ENCODE measurements at places on chromosomes 7 and 10.

DNA sequence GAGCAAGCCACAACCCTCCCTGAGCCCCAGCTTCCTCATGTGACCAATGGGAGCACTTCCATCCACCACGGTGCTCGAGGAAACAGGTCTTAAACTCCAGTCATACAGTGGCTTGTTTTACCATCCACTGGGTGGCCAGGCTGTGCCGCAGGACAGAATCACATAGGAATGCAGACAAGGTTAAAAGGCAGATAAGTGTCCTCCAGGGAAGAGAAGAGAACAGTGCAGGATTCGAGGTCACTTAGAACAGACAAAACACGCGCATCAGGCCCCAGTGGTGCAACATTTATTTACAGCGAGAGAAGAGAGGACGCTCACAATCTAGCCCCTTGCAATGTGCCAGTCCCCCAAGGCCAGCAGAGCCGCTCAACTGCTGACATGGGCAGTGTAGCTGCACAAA, 92.8 kb downstream of the TMEM130 start:
- DNase-seq, result no peak

GRCh38 chr10:104301907-104302690, 33.1 kb downstream of the GSTO2 start:
- no peak for DNase-seq

- DNase-seq, result no peak
Observed at GRCh38 chr10:119370111-119370741, 162.9 kb downstream of the GRK5 start.

DNA sequence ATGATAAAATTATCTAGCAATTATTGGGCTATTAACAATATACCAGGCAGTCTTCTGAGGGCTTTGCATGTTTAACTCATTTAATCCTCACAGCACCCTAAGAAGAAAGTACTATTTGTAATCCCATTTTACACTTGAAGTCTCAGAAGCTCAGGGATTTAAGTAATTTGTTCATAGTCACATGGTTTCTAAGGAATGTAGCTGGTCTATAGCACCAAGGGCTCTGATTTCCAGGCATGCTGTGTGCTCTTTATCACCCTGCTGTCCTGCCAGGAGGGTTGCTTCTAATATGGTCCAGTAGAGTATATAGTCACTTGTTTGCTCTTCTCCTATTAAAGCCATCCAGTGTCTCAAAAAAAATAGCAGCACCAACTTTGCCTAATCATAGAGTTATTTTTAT, 417.2 kb downstream of the PLXDC2 start:
- no peak for DNase-seq

DNA sequence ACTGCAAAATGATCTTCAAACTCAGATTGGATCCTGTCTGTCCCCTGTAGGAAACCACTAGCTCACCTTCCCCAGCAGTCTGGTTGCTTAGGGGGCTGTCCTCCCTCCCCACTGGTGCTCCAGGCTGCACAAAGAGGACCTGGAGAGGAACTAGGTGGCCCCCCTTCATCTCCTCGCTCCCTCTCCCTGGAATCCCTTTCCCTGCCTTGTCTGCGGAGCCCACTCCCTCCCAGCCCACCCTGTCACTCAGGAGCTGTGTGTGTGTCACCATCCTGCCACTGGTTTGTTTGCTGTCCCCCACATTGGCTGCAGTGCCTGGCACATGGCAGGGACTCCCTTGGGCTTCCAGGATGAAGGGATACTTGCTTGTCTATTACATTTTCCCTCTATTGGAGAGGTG, 35.5 kb upstream of the ZMIZ2 start:
- no peak for DNase-seq

DNA sequence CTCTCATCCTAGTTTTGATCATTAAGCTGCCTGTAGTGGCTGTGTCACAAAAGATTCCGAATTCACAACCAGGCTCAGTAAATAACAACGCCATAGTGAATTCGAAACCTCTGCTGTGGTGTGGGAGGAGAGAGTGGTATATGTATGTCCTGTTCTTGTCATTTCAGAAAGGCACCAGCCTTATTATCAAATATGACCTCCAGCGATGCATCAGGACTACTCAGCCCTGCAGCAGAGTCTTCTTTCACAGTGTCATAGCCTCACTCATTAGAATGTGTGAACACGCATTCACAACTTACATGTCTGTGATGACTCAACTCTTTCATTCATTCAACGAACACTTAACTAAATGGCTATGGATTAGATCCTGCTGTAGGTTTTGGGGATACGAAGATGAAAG, 15.3 kb downstream of the AOC1 start:
- DNase-seq, result no peak

- DNase-seq, result no peak
Observed at GRCh38 chr10:35889971-35890675, 248.0 kb upstream of the FZD8 start.

- no peak for DNase-seq
Observed at GRCh38 chr10:51950371-51950995, 251.1 kb upstream of the CSTF2T start.
